Activated effector memory CD4-positive, alpha-beta T cell treated with anti-CD3 and anti-CD28 coated beads, Interleukin-2, amount 50 U/mL, for 16 hours (primary cell): ENCODE measurements at places on chromosomes 4 and X.

- no peak for DNase-seq
Measured at GRCh38 chrX:119871245-119871598, 311 bp downstream of the RNF113A start.

GRCh38 chr4:1072830-1073446 is 40.4 kb downstream of the RNF212 start:
- DNase-seq, result peak; percentile 76

DNA sequence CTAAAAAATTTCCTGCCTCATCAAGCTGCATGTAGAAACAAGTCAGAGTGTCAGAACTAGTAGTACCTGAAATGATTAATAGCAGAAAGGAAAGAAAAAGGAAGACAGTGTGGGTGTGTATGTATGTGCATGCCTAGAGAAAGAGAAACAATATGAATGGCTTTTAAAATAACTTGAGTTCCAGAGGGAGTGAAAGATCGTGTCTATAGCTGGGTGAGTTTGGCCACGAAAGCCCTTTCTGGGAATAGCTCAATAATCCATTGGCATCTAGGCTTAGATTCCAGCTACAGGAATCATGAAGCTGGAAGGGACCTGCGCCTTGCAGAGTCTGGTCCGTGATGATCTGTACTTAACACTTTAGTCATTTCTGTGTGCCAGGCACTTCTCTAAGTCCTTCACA is 195.6 kb downstream of the RAPGEF2 start:
- DNase-seq, result no peak

- DNase-seq, result no peak
Measured at GRCh38 chr4:28247805-28248204, 1387.2 kb downstream of the STIM2 start.

GRCh38 chrX:144265641-144266040 is 381.8 kb downstream of the UBE2NL start:
- no peak for DNase-seq

DNA sequence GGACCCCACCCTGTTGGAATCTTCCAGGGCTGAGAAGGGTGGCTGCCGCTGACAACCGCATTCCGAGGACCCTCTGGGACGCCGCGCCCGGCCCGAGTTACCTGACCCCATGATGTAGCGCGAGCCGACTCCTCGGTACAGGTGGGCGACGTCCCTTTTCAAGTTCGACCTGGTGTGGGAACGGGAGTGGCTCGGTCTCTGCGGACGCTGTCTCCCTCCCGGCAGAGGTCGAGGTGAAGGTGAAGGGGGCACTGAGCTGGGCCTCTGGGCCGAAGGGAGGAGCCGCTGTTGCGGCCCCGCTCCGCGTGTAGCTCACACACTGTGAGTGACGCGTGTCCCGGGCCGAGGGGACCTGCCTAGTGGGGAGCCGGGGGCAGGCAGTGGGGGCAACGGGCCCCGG is 4.5 kb downstream of the GTPBP6 start:
- DNase-seq, result no peak

- DNase-seq, result no peak
Measured at GRCh38 chr4:807792-808191, 18.1 kb downstream of the CPLX1 start.

- no peak for DNase-seq
Measured at GRCh38 chr4:139596034-139596683, 40.1 kb upstream of the SETD7 start.

DNA sequence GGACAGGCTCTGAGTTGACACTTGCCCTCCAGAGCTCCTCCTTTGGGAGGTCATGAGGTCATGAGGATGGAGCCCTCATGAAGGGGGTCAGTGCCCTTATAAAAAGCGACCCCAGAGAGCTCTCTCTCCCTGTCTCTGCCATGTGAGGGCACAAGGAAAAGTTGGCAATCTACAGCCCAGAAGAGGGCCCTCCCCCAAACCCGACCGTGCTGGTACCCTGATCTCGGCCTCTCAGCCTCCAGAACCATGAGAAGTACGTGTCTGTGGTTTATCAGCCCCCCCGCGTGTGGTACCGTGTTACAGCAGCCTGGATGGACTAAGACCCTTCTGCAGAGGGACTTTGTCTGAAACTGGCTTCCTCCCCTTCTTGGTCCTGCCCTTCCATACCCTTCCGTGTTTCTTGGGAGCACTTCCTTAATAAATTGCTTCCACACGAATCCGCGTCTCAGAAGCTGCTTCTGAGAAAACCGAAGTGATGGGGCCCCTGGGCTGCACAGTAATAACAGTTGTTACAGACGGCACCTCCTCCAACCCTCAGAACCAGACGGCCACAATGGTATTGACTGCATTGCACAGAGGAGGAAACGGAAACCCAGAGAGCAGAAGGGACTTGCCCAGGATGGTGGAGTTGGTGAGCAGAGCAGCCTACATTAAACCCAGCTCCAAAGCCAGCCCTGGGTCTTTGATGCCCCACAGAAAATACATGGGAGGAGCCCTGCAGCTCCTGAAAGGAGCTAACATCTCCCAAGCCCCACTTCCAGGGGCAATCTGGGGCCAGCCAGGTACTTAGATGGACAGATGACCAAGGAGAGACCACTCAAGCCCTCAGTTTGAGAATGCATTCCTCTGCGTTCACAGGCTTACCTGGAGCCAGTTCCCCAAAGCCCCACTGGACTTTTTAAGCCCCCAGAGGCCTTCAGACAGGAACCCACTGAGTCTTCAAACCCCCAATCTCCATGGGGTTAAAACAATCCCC is 242.7 kb downstream of the BCOR start:
- peak; percentile 89 for DNase-seq

- DNase-seq, result no peak
Measured at GRCh38 chr4:146333187-146333894, 119.0 kb downstream of the REELD1 start.

- peak; percentile 60 for DNase-seq
Measured at GRCh38 chrX:41382714-41383645, 49.0 kb downstream of the DDX3X start.

DNA sequence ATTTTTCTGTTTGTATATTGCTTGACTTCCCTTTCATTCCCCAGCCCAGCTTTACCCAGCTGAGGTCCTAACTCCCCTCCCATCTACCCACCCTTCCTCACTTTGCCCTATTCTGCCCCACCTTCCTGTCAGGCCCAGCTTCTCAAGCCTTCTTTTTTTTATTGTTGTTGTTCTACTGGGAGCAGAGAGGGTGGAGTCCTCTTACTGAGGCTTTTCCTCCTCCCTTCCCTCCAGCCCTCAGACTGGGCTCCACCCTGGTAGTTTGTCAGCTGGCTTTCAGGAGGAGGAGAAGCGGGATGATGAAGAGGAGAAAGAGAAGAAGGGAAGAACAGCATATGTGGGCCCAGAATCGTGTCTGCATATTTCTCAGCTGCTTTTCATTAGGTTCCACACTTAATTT is 3.2 kb upstream of the KLF8 start:
- no peak for DNase-seq

DNA sequence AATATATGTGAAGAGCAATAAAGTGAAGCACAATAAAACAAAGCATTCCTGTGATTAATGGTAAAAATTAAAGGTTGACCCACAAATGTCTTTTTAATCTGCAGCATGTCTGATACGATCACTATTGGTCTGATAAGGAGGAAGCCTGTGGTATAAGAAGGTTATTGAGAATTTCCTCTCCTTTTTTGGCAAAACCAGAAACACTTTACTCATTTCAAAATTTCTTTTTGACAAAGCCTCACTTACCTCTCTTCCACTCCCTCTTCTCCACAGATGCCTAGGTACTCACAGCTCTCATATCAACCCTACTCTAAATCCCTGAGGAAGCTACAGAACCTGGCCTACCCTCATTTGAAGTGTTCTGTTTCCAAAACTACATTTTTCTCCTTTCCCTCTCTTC is 56.1 kb downstream of the TSPAN5 start:
- DNase-seq, result no peak

GRCh38 chr4:186058253-186058979 is 10.5 kb upstream of the TLR3 start:
- DNase-seq, result no peak

- DNase-seq, result no peak
Measured at GRCh38 chr4:143617994-143618679, 82.3 kb downstream of the FREM3 start.

DNA sequence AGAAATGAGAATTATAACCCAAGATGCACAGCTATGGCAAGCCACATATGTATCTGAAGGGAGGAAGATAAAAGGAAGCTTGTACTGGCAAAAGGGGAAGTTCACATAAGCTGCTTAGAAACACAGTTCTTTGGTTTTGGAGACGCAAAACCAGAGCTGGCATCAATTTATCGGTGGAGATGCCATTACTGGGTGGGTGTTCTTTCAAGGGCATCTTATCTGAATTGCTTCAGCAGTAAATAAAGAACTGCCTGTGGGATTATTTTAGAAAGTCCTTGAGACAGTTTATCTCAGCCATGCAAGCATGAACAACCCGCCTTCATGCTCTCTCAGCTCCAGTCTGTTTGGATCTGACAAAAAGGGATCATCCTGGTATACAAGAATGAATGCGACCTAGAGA is 60.8 kb downstream of the DDX60 start:
- DNase-seq, result no peak

DNA sequence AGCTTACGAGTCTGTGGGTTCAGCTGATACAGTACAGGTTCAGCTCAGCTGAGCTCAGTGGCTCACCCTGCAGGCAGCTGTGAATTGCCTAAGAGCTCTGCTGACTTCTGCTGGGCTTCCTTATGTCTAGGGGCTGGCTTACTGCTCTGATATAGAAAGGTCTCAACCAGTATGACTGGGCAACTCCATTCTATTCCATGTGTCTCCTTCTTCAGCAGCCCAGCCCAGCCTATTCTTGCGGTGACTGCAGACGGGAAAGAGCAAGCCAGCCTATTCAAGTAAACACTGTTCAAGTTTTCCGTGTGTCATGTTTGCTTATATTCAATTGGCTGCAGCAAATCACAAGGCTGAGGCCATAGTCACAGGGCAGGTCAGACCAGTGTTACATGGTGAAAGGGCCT is 615.4 kb upstream of the ZFP42 start:
- no peak for DNase-seq

DNA sequence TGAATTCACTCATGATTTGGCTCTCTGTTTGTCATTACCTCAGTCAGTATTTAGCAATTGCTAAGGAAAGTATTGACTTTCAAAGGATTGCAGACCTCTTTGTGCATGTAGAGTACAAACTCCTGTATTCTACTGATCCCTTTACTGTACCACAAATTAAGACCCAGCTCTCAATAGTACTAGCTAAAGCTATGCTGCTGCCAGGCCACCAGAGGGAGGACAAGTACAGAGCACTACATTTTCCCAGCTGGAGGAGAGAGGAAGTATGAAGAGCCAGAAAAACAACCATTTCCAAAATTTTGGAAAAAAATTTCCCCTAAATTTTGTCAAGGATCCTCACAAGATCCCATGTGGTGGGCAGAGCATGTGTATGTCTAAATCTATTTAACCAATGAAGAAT is 175.0 kb upstream of the MTMR8 start:
- no peak for DNase-seq

DNA sequence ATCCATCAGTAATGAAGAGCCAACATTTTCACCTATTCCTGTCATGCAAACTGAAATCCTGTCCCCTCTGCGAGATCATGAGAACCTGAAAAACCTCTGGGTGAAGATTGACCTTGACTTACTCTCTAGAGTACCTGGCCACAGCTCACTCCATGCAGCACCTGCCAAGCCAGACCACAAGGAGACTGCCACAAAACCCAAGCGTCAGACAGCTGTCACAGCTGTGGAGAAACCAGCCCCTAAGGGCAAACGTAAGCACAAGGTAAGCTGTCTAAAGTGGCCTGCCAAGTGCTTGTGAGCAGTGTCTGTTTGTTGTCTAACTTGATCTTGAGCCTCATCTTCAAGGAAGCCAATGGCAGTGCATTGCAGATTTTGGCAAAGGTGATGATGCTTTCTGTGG is 455.9 kb downstream of the AFF2 start:
- DNase-seq, result no peak

GRCh38 chrX:136488706-136489105 is 959 bp downstream of the BRS3 start:
- no peak for DNase-seq

GRCh38 chr4:10421344-10422055 is 35.7 kb downstream of the ZNF518B start:
- DNase-seq, result no peak

- no peak for DNase-seq
Measured at GRCh38 chrX:65601126-65601525, 66.3 kb upstream of the MSN start.

DNA sequence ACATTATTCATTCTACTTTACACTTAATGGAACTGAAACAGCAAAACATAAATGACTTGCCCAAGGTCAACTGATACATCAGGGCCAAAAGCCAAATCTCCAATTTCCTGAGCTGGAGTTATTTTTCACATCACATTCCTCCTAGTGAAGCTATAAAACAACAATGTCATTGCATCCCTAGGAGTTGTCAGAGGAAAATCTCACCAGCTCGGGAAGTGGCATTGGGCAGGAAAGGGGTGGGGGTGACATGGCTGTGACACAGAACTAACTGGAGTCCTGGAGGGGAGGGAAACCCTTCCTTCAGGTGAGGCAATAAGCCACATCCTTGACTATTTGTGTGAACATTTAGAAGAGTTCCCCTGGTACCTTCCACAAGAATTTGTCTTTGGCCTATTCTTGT is 47.3 kb downstream of the MEPE start:
- no peak for DNase-seq

- no peak for DNase-seq
Measured at GRCh38 chr4:1855333-1856070, 454 bp downstream of the LETM1 start.

DNA sequence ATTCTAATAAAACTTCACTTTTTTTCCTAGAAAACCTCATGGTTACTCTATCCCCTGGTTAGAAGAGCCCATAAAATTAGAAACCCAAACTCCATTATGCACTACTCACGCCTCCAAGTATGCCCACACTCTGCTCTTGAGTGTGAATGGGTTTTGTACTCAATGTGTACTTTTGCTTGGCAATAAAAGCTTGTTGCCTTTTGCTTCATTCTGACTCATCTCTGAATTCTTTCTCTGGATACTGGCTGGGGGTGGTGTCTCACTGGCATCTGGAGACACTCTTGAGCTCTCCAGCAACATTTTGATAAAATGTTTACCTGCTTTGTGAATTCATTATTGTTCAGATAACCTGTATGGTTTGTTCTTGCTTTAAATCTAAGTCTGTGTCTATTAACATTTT is 963.3 kb downstream of the TRAM1L1 start:
- DNase-seq, result no peak

DNA sequence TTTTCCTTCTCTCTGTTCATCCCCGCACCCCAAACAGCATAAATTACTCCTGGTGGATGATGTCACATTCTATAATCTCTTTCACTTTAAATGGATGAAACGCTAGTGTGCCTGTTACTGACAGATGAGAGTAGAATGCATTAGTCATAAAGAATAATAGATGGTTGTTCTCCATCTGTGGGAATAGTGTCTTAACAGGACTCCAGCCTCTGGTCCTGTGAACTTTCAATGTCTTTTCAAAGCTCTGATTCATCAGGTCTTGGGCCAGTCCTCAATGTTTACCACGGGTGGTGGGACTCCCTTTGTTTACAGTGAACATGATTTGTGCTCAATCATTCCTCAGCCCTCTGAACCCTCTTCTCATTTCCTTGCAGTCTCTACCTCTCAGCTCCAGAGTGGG is 182.6 kb downstream of the GABRB1 start:
- DNase-seq, result no peak

GRCh38 chrX:45849261-45849862 is 648.7 kb upstream of the DIPK2B start:
- peak; percentile 64 for DNase-seq
